ENCODE measurements at places on chromosomes 2 and 18.

DNA sequence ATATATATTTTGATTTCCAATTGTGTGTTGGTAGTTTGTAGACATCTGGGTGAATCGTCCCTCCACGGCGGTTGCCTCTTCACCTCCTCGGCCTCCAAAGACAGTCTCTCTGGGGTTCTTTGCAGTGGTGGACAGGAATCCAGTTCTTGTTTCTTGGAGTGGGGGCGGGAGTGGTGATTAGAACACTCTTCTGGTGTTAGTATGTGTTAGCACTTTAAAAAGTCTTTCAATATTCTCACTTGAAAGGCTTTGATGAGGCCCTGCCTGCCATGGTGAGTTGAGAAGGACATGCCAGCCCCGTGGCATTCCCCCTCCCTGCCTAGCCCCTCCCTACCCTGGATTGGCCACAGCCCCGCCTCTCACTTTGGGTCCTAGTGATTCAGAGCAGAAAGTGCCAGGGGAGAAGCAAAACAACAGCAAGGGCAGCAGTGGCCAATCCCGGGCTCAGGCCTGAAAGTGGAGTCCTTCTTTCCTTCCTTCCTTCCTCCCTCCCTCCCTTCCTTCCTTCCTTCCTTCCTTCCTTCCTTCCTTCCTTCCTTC lies 316.8 kb upstream of the HS6ST1 start:
- no peak for DNase-seq

- DNase-seq = no peak
Observed at GRCh38 chr2:109440499-109441156, 173.1 kb downstream of the SEPTIN10 start.

GRCh38 chr2:64975232-64975821 lies 13.9 kb upstream of the SLC1A4 start:
- DNase-seq = no peak

DNA sequence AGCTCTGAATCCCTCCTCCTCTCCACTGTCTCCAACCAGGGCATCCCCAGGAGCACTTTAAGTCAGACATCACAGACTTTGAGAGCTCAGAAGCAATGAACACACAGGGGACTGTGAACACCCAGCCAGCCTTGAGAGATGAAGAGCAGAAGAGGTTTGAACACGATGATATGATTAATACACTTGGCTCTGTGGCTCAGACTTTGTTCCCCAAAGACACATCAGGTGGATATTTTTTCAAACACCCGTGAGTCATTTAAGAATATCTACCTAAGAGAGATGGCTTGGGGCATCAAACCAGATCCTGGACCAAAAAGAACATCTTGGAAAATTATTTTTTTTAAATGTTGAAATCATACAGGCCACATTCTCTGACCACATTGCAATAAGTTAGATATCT lies 134.9 kb upstream of the OTOS start:
- no peak for DNase-seq

DNA sequence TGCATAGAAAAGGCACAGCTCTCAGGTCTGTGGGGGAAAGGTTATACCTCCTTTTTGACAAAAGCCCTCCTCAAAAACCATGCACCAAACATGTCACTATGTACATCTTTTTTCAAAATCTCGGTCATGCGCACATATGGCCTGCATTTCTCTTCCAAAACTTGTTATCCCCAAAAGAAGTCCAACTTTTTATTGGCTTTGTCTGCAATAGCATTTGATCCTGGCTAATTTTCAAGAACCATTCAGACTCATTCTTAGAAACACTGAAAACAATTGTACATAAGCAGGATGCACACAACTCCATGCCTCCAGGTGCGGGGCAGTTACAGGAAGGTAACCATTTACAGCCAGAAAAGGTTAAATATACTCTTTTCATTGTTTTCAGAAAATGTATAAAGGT lies 21.9 kb downstream of the SERTAD2 start:
- DNase-seq = no peak

- no peak for DNase-seq
Observed at GRCh38 chr2:74244286-74244685, 45.9 kb downstream of the MTHFD2 start.

GRCh38 chr2:191835539-191836350 lies 11.1 kb downstream of the CAVIN2 start:
- no peak for DNase-seq

DNA sequence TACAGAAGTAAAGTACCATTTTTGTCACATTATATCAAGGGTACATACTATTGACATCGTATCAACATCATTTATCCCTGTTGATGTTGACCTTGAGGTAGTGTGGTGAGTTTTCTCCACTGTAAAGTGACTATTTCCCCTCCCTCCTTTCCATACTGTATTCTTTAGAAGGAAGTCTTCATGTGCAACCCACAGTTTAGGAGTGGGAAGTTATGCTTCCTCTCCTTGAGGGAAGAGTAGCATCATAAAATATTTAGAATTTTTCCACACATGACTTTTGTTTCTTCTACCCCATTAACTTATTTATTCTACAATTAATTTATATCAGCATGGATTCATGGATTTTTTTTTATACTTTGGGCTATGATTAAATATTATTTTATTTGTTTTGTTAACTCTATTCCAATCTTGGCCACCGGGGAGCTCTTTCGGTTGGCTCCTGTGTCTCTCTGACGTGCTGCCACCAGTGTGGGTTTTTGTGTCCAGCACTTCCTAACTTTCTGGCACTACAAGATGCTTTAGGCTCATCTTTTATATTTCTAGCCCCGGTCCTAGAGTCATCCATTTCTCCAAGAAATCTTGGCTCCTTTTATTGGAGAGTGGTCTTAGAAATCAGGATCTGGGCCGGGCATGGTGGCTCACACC lies 19.0 kb downstream of the AQP12B start:
- DNase-seq = no peak

- no peak for DNase-seq
Observed at GRCh38 chr18:78238404-78239089, 741.1 kb upstream of the SALL3 start.

DNA sequence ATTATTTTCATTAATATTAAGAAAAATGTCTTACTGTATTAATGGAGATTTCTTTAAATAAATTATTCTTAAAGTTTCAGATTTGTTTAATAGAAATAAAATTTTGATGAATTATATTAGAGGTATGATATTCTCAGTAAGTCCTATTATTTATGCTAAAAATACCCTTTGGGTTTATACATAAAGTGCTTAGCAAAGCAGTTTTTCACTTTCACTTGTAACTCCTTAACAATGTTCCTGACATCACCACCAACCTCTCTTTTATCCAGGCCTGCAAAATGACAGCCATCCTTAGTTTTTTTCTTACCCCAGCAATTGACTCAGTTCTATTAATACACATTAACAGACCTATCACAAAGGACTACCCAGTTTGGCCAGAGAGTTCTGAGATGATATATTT lies 170.4 kb downstream of the CD226 start:
- DNase-seq = no peak

- DNase-seq = no peak
Observed at GRCh38 chr18:57659460-57660102, 37.9 kb upstream of the NARS1 start.

- DNase-seq = no peak
Observed at GRCh38 chr2:54114936-54115283, 505 bp upstream of the ACYP2 start.

Data from effector CD4-positive, alpha-beta T cell (primary cell).